ENCODE measurements at places on chromosomes 12 and 14. TPM values are rescaled to one million over a fixed set of nuclear protein-coding genes. Genes with fewer than 3 reads are reported as not detected.

Gene STXBP6
- total RNA-seq, result 0.51 TPM

Gene KIF5A
- 0.46 TPM for total RNA-seq

Gene LYSET
- total RNA-seq, result 13.6 TPM

Gene DCTN2
- 195 TPM for total RNA-seq

Gene DNAJC22
- total RNA-seq, result 1.8 TPM

Gene CCDC177
- not detected for total RNA-seq

Gene SERPINA1
- total RNA-seq, result not detected

DNA sequence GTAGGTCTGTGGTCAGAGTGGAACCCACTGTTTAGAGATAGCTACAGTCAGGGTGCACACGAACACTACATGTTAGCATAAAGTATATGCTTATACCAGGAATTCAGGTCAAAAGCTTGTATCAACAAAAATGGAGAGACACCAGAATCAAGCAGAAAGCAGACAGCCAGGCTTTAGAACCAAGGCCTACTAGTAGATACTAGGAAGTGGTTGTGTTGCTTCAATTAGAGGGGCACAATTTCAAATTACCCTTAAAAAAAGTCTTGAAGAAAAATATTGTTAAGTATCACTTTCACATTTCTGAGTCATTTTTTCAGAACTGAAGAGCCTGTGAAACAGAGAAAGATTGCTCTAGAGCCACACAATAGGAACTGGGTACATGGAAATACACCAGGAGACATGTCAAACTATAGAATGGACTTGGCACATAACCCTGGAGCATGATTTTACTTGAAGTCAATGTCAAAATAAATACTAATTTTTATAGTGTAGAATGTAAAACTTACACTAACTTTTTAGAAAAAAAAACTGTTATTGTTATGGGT is 41.6 kb downstream of the LRRC9 start:
- DNase-seq, result no peak
- peaks cover 13% of the 10 kb centered on the region for H3K4me1 ChIP-seq
- no peak overlapping the region for H3K27ac ChIP-seq
- H3K27me3 ChIP-seq, result peaks cover 6% of the 10 kb centered on the region
- no peak overlapping the region for H3K4me3 ChIP-seq
- peaks cover 8% of the 10 kb centered on the region for H3K36me3 ChIP-seq

DNA sequence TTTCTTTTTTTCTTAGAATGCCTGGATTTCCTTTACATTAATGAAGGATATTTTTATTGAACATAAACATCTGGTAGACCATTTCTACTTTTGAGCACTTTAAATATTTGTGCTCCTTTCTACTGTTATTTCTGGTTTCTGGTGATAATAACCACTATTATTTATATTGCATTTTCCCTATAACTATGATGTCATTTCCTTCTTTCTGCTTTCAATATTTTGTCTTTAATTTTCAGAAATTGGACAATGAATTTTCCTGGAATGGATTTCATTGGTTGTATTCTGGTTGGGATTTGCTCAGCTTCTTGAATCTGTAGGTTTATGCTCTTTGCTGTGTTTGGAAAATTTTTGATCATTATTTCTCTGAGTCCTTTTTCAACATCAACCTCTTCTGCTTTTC is 5.2 kb upstream of the PRH1 start:
- peaks cover 2% of the 10 kb centered on the region for H3K27me3 ChIP-seq
- no peak for DNase-seq
- H3K4me1 ChIP-seq, result peaks cover 17% of the 10 kb centered on the region

DNA sequence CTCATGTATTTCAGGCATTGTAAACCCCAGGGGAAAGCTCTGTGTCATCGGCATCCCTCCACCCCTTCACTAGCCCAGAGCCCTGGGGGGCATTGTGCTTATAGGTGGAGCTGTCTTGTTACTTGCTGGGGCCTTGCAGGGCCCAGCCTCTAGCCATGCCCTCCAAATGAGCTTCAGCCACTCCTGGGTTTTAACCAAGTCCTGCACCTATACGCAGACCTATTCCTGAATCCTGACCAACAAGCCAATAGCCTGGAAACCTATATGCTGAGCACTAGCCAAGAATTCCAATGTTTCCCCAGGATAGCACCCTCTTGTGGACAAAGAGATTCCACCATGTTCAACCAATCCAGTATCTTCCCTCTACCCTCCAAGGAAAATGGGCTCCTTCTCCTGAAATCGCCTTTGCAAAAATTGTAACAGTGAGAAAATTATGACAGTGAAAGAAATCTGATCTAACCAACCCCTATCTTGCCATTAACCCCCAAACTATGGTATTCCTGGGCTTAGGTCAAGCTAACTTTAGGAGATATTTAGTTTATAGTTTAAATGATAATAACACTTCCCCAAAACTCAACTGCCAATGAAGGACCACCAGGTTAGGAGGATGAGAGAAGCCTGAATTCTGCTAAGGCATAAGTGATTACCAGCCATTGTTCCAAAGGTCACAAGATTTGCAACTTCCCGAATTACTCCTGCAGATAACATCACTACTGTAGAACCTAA is 55.5 kb downstream of the TTC7B start:
- H3K4me3 ChIP-seq, result no peak overlapping the region
- peaks cover 9% of the 10 kb centered on the region for H3K27me3 ChIP-seq
- DNase-seq, result no peak
- peaks cover 19% of the 10 kb centered on the region for H3K36me3 ChIP-seq
- H3K27ac ChIP-seq, result peak overlapping the region; percentile 75

DNA sequence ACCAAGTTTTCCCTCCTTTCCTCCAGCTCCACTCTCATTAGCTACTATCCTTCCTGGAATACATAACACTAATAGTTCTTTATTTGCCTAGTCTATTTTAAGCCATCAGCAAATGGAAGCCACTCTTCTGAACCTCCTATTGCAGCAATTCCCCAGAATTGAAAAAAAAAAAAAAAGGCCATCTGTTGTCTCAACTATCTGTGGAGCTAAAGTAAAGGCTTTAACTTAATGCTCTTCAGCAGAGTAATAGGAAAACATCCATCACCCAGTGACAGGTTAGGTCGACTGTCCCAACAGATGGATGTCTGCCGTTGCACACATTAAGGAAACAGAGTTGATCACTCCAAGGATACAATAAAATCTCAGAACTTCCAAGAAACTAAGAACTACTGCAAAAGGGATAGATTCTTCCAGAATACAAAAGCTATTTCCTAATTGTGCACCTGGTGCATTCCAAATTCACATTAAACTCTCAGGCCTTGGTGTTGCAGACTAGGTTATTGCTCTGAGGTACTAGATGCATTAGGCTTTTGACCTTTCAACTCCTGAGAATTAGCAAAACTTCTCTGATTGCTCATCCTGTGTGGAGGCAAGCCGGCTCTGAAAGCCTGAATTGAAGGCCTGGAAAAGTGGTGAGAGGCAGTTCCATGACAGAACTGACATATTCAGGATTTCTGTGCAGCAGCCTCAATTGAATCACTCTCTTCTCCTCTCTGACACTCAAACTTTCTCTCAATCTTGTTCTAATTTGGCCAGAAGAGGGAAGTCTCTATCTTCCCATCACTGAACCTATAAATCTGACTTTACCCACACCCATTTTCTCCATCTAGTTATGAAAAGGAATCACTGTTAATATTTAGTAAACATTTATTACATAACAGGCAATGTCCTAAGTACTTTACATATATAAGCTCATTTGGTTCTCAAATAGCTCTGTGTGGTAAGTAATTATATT is 238.4 kb upstream of the HMGA2 start:
- no peaks in the 10 kb centered on the region for H3K27me3 ChIP-seq
- DNase-seq, result no peak
- no peaks in the 10 kb centered on the region for H3K36me3 ChIP-seq
- H3K27ac ChIP-seq, result no peak overlapping the region
- no peak overlapping the region for H3K4me3 ChIP-seq

GRCh38 chr14:83887866-83888265 is 1642.1 kb upstream of the FLRT2 start:
- DNase-seq, result no peak
- no peak overlapping the region for H3K4me3 ChIP-seq
- no peaks in the 10 kb centered on the region for H3K36me3 ChIP-seq
- H3K4me1 ChIP-seq, result no peaks in the 10 kb centered on the region
- H3K27me3 ChIP-seq, result no peaks in the 10 kb centered on the region
- no peak overlapping the region for H3K27ac ChIP-seq

DNA sequence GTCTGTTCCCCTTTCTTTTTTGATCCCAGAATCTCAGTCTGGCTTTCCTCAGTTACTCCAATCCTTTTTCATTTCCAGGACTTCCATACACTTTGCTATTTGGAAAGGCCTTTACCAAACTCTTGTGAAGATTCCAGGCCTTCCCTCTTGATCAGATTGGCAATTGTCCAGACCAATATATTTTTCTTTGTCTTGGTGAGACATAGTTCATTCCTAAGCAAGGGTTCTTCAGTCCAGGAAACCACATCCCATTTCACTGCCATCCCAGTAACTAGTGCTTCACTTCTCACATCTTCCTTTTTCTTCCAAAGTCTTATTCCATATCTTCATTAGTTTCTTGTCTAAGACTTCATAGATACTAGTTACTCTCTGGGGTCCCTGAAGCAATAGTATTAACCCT is 2.1 kb upstream of the PTPRQ start:
- no peak overlapping the region for H3K27ac ChIP-seq
- H3K4me1 ChIP-seq, result peaks cover 3% of the 10 kb centered on the region
- no peak overlapping the region for H3K4me3 ChIP-seq
- DNase-seq, result no peak

DNA sequence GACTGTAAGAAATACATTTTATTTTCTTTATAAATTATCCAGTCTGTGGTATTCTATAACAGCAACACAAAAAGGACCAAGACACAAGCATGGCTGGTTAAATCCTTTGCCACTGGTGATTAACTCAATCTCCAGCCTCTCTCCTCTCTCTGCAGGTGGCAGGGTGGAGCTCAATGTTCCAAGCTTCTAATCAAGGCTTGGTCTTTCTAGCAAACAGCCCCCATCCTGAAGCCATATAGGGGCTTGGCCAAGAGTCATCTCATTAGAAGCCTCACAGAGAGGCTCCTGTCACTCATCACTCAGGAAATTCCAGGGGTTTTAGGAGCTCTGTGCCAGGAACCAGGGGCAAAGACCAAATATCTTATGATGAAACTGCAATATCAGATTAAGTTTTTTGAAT is 12.0 kb downstream of the C12orf75 start:
- no peak for DNase-seq
- H3K4me1 ChIP-seq, result peaks cover 6% of the 10 kb centered on the region
- no peak overlapping the region for H3K4me3 ChIP-seq
- no peak overlapping the region for H3K27ac ChIP-seq
- peaks cover 16% of the 10 kb centered on the region for H3K36me3 ChIP-seq

- no peaks in the 10 kb centered on the region for H3K36me3 ChIP-seq
- no peaks in the 10 kb centered on the region for H3K27me3 ChIP-seq
- no peak overlapping the region for H3K4me3 ChIP-seq
- DNase-seq, result peak; percentile 63
- H3K27ac ChIP-seq, result no peak overlapping the region
- peaks cover 8% of the 10 kb centered on the region for H3K4me1 ChIP-seq
These were observed 91.9 kb downstream of the TMEM30B start for GRCh38 chr14:61188978-61189808.

- H3K4me1 ChIP-seq, result no peaks in the 10 kb centered on the region
- no peak for DNase-seq
- no peaks in the 10 kb centered on the region for H3K36me3 ChIP-seq
- H3K27ac ChIP-seq, result no peak overlapping the region
These were observed 923.4 kb downstream of the NRXN3 start for GRCh38 chr14:79093531-79093930.

DNA sequence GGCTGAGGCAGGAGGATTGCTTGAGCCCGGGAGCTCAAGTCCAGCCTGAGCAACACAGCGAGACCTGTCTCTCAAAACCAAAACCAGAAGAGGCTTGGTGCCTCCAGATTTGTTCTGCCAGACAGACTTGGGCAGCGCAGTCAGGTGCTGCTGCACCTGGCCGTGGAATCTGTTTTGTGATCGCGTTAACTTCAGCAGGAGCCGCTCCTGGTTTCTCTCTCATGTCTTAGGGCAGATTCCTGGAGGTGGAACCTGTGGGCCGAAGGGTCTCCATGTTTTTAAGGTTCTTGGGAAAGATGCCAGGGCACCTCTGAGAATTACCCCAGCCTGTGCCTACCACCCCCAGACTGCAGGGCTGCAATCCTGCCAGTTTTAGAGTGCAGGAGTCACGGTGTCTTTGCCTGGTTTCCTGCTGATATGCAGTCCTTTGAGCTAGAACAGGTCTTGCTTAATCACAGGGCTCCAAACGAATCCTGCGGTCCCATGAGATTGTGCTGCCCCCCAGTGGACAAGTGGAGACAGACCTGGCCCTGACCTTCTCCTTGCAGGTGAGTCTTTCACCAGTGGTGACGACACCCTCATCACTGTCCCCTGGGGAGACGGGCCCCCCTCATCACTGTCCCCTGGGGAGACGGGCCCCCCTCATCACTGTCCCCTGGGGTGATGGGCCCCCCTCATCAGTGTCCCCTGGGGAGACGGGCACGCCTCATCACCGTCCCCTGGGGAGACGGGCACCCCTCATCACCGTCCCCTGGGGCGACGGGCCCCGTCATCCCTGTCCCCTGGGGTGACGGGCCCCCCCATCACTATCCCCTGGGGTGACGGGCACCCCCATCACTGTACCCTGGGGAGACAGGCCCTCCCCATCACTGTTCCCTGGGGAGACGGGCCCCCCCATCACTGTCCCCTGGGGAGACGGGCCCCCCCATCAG is 37.6 kb downstream of the PACS2 start:
- H3K27me3 ChIP-seq, result peaks cover 10% of the 10 kb centered on the region
- no peak overlapping the region for H3K4me3 ChIP-seq
- DNase-seq, result peak; percentile 89
- H3K4me1 ChIP-seq, result peaks cover 2% of the 10 kb centered on the region

DNA sequence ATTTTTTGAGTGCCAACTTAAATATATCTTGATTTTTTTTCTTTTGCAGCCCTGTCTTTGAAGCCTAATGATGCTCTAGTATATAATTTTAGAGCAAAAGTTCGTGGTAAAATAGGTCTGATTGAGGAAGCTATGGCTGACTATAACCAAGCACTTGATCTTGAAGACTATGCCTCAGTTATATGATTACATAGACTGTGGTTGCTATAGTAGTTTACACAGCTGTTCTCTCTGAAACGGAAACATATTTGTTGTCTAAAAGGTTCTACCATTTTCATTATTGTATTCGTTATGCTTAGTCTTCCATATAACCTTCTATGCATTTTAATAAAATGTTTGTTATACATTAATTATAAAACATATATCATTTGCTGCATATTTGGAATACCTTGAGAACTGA is 246.7 kb downstream of the TTC6 start:
- H3K4me3 ChIP-seq, result no peak overlapping the region
- no peaks in the 10 kb centered on the region for H3K36me3 ChIP-seq
- peaks cover 8% of the 10 kb centered on the region for H3K4me1 ChIP-seq
- no peak for DNase-seq
- peaks cover 1% of the 10 kb centered on the region for H3K27me3 ChIP-seq
- H3K27ac ChIP-seq, result no peak overlapping the region

DNA sequence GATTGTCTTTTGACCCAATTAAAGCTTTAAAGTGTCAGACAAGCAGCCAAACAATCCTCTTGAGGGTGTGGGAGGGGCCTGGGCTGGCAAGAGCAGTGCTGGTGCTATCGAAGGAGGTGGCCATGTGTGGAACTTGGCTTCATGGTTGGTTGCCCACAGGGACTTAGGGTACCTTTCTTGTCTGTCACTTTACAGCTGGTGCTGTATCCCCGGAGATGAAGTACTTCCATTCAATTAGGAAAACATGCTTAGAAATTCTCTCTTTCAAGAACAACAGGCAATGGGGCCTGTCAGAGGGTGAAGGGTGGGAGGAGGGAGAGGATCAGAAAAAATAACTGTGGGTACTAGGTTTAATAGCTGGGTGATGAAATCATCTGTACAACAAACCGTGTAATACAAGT is 86.5 kb downstream of the DAAM1 start:
- no peaks in the 10 kb centered on the region for H3K36me3 ChIP-seq
- peaks cover 4% of the 10 kb centered on the region for H3K4me1 ChIP-seq
- no peaks in the 10 kb centered on the region for H3K27me3 ChIP-seq

All from endothelial cell (in vitro differentiated cells).